ENCODE measurements at places on chromosomes 4 and X.

- no peak for DNase-seq
Measured at GRCh38 chr4:83387012-83387411, 52.4 kb upstream of the HPSE start.

GRCh38 chr4:42133006-42133405 is 19.4 kb downstream of the BEND4 start:
- no peak for DNase-seq

DNA sequence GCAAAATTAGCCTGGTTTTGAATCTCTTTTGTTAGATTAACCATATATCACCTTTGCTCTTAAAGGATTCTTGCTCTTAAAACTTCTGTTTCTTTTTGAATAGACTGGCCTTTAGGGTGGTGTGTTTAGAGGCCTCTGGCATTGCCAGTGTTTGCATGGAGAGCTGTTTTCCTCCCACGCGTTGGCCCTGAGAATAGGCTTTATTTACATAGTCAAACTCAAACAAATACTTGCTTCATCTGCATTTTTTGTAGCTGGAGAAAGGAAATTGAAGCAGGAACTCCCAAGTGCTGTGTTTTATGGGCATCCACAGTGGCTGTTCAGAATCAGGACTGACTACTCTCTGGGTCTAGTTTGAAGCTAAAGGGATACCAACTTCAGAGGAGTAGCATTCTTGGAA is 2.7 kb downstream of the SHROOM2 start:
- no peak for DNase-seq

GRCh38 chrX:43693602-43694406 is 37.7 kb downstream of the MAOA start:
- DNase-seq: no peak

DNA sequence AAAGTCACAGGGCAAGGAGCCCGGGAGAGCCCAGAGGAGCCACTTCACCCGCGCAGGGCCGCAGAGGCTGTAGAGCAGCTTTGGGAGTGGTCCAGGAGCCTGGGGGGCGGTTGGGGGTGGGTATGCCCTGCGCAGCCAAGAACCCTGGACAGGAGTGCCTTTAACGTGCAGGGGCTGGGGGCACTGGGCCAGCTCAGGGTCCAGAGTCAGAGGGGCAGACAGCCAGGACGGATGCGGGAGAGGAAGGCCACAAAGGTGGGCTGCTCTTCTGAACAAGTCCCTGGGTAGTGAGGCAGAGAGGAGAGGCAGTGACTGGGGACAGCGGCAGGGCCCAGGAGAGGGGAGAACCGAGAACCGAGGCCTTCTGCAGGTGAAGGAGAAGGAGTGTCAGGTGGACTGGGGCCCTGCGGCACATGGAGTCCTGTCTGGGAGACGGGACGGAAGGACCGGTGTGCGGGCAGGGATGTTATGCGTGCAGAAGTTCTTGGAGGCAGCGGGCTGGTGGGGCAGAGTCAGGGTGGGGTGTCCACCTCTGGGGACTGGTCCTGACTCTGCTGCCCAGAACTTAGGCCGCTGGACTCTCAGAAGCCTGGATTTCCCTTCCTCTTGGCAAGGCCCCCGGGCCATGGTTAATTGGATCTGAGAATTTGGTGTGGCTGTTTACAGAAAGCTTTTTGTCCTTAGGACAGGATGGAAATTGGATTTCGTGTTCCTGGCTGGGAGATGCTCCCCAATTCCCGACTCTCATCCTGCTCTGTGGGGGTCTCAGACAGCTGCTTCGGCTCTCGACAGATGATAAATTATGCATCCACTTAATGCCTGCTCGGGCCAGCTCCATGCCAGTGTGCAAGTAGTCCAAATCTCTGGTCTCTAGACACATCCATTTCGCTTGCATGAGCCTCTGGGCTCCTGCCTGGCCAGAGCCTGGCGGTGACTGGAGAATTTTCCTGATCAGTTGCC is 31.9 kb downstream of the ADRA2C start:
- no peak for DNase-seq

DNA sequence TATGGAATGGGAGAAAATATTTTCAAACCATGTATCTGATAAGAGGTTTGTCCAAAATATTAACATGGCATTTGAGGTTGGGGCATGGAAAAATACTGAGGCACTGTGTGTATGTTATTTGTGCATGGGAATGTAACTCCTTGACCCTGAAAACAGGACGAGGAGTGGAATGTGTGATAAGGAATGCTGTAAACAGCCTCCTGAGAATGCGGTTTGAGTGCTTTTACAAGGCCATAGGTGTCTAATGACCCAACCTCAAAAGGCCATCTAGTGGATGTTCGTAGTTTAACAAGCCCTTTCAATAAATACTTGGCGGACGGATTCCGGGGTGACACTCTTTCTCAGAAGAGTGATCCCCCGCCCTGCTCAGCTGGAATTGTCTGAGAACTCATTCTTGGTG is 162.9 kb upstream of the USP9X start:
- DNase-seq: no peak

DNA sequence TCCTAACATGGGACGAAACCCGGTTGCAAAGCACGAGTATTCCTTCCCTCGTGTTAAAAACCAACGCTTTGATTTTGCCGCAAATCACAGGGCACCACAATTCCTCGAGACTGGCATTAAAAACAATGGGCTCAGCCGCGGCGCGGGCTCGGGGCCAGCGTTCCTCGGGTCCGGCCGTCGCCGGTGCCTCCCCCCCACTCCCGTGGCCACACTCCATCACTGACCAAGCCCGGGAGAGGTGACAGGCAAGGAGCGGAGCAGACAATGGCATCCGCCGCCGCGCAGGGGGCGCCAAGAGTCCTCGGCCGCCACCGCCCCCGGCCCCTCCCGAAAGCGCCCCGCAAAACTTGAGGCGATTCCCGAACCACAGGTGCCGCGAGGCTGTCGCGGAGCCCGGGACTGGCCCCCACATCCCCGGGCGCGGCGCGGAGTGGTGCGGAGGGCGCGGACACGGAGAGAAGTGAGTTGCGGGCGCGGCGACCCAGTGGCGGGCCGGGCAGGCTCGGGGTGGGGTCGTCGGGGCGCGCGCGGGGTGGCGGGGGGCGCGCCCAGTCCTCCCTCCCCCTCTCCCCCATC is 445 bp downstream of the AP1S2 start:
- peak; percentile 59 for DNase-seq

DNA sequence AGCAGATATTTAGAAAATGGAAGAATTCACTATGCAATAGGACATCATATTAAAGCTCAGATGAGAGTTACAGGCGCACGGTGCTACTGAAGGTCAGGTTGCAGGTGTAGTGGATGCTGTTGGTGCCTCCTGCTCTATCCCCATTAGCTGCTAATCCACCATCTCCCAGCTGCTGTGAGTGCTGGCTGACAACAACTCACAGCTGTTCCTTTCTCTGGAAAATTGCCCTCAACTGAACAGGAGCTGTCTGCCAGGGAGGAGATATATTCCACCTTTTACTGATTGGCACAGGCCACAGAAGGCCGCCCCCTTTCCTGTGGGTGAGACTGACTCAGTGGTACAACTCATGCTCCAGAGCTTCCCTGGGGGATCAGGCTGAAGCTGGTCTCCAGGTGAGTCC is 48.7 kb downstream of the UCHL1 start:
- no peak for DNase-seq

DNA sequence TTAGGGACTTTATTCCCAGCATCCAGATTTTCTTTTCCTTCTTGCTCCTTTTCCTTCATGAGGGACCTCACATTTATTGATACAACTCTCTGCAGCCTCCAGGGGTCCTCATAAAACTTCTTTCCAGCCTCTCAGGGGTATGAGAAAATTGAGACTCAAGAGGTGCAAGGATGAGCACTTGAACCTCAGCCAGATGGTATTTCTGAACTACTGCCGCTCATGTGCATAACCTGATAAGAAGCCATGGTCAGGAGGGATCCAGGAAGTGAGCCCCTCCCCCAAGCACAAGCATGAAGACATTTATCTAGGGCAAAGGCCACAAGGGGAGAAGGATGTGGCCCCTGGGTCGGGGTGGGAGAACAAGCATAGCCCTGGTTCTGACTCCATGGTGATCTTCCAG is 73.3 kb downstream of the TSPAN7 start:
- no peak for DNase-seq

GRCh38 chr4:114601304-114602052 is 2.9 kb downstream of the UGT8 start:
- DNase-seq: no peak

- no peak for DNase-seq
Measured at GRCh38 chrX:132373610-132374009, 115.2 kb downstream of the MBNL3 start.

GRCh38 chr4:92304121-92304520 is 355 bp downstream of the GRID2 start:
- no peak for DNase-seq

- DNase-seq: no peak
Measured at GRCh38 chr4:88750369-88750768, 52.7 kb upstream of the NAP1L5 start.

GRCh38 chrX:96619588-96619987 is 65.1 kb upstream of the DIAPH2 start:
- DNase-seq: no peak

DNA sequence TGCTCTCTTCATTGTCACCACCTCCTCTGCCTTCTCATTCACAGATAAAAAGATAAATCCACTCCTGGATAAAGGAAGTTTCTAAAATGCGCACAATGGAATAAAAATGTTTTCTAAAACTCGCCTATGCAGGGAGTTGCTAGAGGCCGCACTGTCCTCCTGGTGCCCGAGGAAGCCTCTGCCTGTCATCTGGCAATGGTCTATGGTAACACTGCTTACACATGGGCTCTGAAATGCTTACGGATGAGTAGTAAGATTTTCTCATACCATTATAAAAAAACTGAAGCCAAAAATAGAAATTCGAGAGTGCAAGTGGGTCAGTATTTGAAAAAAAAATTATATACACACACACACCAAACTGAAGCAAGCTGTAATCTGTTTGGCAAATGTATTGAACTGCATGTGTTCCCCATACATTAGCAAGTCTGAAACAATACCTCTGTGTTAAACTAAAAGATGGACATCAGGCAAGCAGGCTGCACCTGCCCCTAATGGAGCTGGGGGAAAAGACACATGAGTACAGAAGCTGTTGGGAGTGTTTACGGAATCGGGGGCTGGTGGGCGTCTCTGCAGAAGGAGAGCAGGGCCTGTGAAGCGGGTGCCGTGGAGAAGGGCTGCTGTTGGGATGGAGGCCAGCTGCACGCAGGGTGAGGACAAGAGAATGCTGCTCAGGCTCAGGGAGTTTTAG is 103.3 kb upstream of the FAT1 start:
- DNase-seq: no peak

GRCh38 chrX:57367649-57368048 is 81.1 kb downstream of the FAAH2 start:
- no peak for DNase-seq

- DNase-seq: no peak
Measured at GRCh38 chr4:7691982-7692381, 247.7 kb downstream of the AFAP1 start.

DNA sequence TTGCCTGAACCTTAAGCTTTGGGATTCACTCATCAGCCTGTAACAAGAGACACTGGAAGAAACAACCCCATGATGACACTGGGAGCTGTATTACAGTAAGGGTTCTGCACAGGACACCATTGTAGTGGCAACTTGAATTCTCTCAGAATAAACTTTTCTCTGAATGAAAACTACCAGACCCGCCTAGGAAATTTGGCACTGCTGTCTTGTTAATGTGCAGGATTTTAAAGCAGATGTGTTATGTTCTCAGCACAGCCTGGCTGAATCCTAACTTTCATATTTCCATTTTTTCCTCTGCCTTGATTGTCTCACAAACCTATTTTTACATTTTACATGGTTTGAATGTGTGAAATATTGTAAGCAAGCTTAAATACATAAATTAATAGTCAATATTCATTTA is 253.6 kb downstream of the UNC5C start:
- no peak for DNase-seq

DNA sequence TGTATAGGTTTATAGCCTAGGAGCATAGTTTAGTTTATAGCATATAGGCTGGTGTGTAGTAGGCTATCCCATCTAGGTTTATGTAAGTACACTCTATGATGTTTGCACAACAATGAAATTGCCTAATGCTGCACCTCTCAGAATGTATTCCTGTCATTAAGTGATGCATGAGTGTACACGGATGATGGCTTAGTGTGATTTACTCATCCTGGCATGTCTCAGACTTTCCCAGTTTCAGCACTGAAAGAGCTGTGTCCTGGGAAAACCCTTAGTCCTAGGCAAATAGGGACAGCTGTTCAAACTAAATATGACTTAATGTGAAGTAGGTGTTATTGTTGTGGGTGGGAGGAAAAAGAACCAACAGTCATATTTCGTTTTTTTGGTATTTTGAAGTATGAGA is 264.9 kb upstream of the MAGEB18 start:
- no peak for DNase-seq

DNA sequence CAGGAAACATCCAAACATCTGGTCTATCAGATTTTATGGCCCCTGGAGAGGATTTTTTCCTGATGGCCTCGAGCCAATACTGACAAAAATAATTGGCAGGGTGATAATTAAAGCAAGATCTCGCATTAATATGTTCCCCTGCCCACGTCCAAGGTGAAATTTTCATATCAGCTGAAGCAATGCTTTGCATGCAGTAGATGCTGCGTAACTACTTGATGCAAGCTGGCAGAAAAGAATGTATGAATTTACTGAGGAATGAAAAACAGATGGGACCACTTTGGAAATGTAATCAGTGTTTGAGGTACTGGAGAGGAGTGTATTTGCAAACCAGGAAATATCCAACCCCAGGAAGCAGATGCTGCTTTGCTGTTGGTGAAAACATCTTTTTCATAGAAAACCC is 36.8 kb upstream of the REST start:
- DNase-seq: no peak

- no peak for DNase-seq
Measured at GRCh38 chr4:174550541-174550940, 28.3 kb upstream of the HPGD start.

- DNase-seq: no peak
Measured at GRCh38 chrX:111857534-111858060, 18.4 kb upstream of the TRPC5OS start.

GRCh38 chr4:11428899-11429698 is 405 bp upstream of the HS3ST1 start:
- DNase-seq: peak; percentile 59

DNA sequence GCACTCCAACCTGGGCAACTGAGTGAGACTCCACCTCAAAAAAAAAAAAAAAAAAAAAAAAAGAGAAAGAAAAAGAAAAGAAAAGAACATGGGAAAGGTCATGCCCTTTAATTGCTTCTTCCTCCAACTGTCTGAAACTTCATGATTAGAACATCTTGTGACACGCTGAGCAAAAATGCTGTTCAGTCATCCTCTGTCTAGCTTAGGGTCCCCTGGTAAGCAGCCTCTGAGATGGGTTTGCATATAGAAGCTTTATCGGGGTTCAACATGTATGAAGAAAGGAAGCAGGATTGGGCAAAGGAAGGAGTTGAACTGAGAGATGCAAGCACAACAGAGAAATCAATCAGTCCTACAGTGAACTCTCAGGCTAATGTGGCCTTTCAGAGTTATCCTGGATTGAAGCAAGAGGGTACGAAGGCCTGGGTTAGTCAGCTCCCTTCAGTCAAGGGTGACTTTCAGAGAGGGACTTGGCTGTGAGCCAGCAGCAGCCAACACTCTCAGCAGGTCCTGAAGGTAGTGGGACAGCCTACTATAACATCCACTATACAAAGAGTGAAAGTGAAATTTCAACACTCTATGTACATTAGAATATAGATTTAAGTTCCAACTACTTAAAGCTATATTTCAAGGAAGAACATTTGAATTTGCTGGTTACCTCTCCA is 11.4 kb downstream of the MAOB start:
- DNase-seq: no peak

GRCh38 chr4:120973207-120973606 is 50.7 kb upstream of the PRDM5 start:
- no peak for DNase-seq

GRCh38 chrX:73916489-73916888 is 353.5 kb downstream of the CHIC1 start:
- no peak for DNase-seq

All from activated CD4-positive, CD25-positive, alpha-beta regulatory T cell treated with anti-CD3 and anti-CD28 coated beads, Interleukin-2, amount 50 U/mL, for 72 hours (primary cell).